Stimulated activated CD4-positive, alpha-beta T cell treated with anti-CD3 and anti-CD28 coated beads, Interleukin-12 subunit alpha, Interleukin-12 subunit beta, amount 100 ng/mL, for 24 hours (primary cell): ENCODE measurements at places on chromosomes 2 and 18.
A peak's percentile ranks its signal among the peaks of the same experiment; 100 is the strongest.

DNA sequence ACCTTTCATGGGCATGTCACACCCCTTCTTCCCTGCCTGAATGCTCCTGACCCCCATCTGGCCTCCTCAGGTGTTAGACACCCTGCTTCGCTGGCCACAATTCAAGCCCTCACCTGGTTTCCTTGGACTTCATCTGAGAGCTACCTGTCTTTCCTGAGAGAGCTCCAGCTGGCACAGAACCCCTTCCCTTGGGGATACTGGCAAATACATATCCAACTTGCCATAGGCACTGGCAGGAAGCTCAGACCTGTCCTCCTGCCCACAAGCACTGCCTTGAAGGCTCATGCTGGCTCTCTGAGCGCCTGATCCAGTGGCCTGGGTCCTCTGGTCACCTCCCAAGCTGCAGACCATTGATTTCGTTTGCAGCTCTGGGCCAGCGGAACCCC is 74.1 kb upstream of the MAP4K3 start:
- no peak for DNase-seq

GRCh38 chr2:235555371-235555770 is 61.5 kb downstream of the AGAP1 start:
- no peak for DNase-seq

DNA sequence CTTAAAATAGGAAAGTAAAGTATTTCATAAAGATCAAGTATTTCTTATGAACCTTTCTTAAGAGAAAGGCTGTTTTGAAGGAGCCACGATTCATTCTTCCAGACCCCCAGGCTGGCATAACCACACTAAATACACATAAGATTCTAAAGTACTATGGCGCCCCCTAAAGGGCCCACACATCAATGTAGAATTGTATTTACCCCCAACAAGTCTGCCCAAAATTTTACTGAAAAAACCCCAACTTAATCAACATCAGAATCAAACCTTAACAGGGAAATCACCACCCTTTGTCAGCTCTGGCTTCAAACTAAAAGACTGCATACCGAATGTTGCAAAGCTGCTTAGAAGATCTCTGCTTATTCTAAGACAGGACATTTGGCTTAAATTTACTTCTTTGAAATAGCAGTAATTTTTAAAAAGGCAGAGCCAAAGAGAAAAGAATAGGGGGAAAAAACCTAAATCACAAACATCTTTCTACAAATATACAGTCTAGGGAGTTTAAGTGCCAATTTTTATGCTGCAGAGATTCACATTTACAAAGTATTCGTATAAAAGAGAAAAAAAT is 20.4 kb upstream of the BCL2 start:
- no peak for DNase-seq

- no peak for DNase-seq
Measured at GRCh38 chr18:35458677-35459441, 38.9 kb downstream of the INO80C start.

DNA sequence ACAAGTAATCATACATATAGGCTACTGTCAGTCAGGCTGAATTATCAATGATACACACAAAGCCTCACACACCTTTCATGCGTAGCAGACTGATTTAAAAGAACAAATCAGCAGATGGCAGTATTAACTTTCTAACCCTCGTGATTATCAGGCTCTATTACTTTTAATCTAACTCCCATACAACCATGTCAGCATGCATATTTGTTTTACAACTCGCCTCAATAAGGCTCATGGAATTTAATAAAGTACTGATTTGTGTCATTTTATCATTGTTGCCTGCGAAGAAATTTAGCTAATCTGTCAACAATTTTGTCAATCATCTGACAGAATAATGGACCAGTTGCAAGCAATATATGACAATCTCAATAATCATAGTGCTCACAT is 82.8 kb downstream of the SLC25A12 start:
- no peak for DNase-seq

DNA sequence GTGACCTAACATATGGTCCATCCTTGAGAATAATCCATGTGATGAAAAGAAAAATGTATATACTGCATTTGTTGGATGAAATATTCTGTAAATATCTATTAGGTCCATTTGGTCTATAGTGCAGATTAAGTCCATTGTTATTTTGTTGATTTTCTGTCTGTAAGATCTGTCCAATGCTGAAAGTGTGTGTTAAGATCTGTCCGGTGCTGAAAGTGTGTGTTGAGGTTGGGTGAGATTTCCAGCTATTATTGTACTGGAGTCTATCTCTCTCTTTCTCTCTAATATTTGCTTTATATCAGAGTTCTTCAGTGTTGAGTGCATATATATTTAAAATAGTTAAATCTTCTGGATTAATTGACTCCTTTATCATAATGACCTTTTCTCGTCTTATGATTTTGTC is 828.8 kb upstream of the CRIM1 start:
- DNase-seq: no peak

- DNase-seq: no peak
Measured at GRCh38 chr2:129748653-129749052, 230.8 kb upstream of the RAB6C start.

DNA sequence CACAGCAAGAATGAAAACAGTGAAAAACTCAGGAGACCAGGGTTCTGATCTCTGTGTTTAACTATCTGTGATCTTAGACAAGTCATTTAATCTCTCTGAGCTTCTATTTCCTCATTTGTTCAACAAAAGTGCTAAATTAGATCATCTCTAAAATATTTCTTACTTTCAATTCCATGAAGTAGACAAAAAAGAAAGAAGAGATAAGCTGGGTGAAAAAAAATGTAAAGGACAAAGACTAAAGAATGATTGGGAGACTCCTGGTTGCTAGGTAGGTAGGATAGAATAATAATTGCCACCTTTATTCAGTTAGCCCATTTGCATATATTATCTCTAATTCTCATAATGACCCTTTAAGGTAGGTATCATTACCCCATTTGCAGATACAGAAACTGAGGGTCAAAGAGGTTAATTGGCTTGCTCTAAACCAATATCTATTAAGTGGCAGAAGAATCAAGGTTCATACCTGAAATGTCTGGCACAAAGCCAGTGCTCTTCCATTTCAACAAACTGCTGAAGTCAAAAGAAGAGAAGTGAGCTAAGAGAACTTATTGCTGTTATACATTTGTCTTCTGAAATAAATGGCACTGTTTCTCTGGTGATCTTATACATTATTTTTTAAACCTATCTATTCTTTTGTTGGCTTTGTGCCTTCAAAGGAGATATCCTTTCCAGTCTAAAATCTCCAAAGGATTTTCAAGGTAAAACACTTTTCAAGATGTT is 141.7 kb downstream of the OTX1 start:
- no peak for DNase-seq

DNA sequence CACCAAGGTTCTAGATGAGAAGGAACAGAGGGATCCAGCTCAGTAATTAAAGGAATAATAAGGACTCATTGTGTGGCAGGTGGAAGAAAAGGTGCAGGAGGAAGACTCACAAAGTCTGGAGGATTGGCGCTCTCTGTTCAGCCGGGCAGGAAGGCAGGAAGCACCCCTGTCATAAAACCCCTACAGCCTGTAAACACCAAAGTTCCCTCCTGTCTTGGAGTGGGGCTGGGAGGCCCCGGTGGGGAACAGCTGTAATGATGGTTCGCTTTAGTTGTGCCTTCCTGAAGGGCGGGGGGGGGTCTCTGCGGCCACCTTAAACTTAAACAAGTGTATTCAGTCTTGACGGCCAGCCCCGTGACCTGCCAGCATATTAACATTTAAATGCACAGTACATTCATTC is 84.3 kb downstream of the GBX2 start:
- DNase-seq: no peak

DNA sequence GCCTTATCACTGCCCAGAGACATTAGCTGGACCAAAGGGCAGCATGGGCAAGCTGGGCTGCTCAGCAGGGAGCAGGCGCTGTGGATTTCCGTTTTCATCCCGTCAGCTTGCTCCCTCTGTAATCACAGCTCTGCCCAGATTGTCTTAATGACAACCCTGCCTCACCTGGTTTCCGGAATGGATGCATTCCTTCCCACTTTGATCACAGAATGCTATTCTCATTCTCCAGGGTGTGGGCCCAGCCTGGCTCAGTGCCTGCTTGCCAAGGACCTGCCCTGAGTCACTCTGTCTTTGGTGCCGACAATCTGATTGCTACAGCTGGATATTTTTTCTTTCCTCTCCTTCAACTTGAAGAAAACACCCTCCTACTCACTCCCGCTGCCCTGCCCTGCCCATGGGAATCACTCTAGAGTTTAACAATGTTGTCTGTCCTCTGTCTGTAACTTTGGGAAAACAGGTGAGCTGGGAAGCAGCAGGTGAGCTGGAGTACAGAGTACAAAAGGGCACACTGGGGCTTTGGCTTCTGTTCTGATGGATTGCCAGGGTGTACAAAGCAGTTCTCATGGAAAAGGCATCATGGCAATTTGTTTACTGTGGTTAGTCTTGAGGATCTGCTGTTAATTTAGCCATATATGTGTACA is 27.2 kb upstream of the FAM136A start:
- DNase-seq: no peak

- DNase-seq: no peak
Measured at GRCh38 chr2:126220331-126220730, 435.6 kb upstream of the GYPC start.

GRCh38 chr2:163667064-163667887 is 68.5 kb downstream of the FIGN start:
- no peak for DNase-seq

- DNase-seq: peak; percentile 35
Measured at GRCh38 chr2:219459460-219460311, 25.0 kb downstream of the SPEG start.

- DNase-seq: no peak
Measured at GRCh38 chr2:82998781-82999180, 1460.3 kb downstream of the SUCLG1 start.

- DNase-seq: no peak
Measured at GRCh38 chr18:60649107-60649506, 276.5 kb upstream of the MC4R start.
